ENCODE measurements at places on chromosomes 5 and 9. TPM values are rescaled to one million over a fixed set of nuclear protein-coding genes. Genes with fewer than 3 reads are reported as not detected.
A peak's percentile ranks its signal among the peaks of the same experiment; 100 is the strongest.

The PCDHA12 gene
- total RNA-seq: 0.68 TPM

The SLC4A9 gene
- not detected for total RNA-seq

The FANCG gene
- 19.1 TPM for total RNA-seq

The ZNF883 gene
- 0.95 TPM for total RNA-seq

The FAXDC2 gene
- total RNA-seq: 70.5 TPM

The WDR38 gene
- total RNA-seq: not detected

The ASPN gene
- 122 TPM for total RNA-seq

The FAF2 gene
- total RNA-seq: 23.0 TPM

The SLC45A2 gene
- not detected for total RNA-seq

The PCDHGB5 gene
- 20.8 TPM for total RNA-seq

DNA sequence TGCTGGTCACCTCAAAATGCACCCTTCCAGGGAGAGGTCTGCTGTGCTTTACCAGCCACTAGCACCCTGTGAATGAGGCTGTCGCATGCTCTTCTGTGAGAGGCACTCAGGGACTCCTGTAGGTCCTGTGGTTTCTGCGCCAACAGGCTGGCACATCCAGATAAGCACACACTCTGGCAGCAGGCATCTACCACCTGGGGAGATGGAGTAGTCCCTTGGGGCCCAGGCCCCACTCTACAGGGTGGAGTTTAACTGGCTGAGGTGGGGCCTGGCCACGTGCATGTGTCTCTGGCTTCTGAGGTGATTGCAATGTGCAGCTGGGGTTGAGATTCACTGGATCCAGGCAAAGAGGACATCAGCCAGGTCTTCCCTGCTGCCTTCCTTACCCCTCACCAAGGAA lies 32.3 kb downstream of the TMEM174 start:
- no peak for DNase-seq

GRCh38 chr5:139949710-139950109 lies 93.4 kb downstream of the NRG2 start:
- no peak for DNase-seq

DNA sequence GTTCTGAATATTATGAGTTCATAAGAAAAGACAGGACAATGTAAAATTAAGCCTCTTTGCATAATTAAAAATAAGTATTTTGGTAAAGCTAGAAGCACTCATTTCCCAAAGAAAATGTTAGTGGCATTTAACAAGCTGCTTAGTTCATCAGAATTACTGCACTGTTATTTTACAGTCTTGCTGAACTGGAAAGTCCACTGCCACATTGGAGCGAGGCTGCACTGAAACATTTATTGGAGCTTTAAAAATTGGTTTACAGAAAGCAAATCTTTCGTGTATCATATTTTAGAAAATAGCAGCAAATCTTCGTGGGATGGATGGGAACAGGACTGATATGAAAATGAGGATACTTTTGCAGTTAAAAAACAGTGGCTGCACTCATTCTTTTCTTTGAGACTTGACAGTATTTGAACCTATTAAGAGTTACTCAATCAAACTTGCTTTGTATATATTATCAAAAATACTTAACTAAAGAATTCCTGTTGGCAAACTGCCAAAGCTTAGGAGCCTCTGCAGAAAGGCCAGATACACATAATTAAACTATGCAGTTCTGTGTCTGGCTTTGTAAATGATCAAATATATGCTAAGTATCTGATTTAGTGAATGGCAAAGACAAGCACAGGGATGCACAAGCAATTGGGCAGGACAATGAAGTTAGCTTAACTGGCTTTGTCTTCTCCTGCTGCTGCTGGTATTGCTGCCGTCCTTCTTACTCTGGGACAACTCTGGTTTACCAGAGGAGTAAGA lies 16.5 kb upstream of the FBXL7 start:
- DNase-seq: no peak

DNA sequence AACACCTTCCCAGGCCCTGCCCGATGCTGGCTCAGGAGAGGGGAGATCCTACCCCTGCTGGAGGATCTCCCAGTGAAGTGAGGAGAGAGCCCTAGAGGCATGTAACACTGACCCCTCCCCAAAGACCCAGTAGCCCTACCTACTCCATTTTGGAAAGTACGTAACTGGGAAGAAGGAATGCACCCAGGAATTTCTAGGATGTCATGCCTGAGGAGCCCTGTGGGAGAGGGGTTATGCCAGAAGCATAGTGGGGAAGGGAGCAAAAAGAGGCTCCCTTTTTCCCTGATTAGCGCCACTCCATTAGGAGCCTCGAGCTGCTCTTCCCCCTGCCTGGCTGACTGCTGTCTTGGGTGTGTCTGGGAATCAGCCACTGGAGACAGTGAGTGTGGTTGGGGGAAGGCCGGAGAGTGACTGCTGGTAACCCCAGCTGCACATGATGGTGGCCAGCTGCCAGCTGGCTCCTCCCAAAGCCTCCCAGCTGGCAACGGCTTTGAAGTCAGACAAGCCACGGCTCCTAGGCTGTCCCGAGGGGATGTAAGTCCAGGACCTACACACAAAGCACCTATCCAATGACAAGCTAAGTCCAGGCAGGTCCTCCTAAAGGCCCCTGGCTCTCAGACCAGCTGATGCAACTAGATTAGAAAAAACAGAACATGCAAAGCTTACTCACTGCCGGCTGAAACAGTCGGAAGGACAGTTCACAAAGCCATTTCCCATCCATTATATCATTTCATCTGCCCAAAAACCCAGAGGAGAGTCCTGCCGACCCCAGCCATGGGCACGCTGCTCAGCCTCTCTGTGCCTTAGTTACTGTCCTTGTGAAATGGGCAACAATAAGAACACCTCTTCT lies 136.5 kb upstream of the ABCA1 start:
- peak; percentile 50 for DNase-seq

DNA sequence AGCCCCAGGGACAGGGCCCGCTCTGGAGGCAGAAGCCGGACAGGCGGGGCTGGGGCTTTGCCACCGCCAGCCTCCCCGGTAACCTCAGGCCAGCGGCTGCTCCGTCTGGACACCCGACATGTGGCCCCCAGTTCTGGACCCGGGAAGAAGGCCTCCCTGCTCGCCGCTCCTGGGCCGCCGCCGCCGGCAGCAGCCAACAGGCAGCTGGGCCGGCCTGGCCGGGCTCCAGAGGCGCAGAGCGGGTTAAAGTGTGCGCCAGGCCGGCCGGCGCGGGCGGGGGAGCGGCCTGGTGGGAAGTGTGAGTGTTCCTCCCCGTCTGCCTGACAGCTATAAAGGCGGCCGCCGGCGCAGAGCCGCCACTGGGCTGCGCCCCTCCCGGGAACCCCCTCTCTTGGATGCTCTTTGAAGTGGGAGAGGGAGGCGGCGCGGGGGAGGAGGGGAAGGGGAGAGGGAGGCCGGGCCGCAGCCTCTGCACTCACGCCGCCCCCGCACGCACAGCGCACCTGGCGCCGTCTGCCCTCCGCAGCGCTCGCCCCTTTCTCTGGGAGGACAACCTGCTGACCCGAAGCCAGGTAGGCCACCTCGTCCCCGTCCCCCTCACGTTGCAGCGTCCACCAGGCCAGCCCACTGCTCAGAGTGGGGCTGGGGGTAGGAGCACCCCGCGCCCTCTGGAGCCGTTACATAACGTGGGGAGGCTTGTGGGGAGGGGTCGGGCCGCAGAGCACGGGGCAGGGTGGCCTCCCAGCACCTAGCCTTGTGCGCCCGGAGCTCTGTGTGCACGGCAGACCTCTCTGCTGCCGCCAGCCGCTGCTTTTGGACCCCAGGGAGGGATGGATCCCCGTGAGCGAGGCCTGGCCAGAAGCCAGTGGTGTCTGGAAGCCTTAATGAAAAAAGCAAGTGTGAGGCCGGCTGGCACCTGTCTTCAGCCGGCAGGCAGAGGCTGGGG lies at the start of gene ADAMTSL2:
ADAMTSL2 (plus strand) TSS at position 359 of the 946 bp plus-strand sequence. CDS start 2,009 bp downstream, outside the sequence.
- no peak for DNase-seq

GRCh38 chr5:17817990-17818389 lies 183.7 kb downstream of the TAF11L14 start:
- no peak for DNase-seq

GRCh38 chr9:93125331-93125894 lies 8.6 kb downstream of the NINJ1 start:
- peak; percentile 1 for DNase-seq

GRCh38 chr9:107504585-107505455 lies 15.3 kb upstream of the KLF4 start:
- DNase-seq: no peak

DNA sequence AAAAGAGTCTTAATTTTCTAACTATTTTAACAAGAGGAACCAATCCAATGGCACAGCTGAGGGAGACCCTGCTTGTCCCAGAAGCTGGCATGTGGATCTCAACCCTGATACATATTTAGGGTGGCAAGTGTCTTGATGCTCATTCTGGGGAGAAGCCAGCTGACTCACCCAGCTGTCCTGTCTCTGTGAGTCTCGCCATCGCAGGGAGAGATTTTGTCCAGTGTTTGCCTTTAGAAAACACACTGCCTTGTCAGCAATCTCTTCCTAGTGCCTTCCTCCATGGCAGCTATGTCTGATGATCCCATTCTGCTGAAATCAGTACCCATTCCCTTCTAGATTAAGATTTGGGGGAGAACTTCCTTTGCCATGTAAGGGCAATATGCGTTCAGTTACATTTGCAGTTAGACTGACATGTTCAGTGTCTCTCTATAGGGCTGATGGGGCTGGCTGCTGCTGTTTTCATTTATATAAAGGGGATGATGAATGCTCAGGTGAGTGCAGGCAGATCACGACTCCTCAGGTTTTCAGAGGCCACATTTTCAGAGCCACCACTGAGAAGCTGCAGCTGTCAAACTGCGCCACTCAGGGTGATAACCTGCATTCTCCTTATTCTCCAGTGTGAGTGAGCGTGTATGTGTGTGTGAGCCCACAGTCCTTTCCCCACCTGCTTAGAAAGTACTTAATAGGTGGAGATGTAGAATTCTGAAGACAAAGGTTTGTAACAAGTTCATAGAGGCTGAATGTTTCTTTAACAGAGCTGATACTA lies 217.0 kb downstream of the GAS1 start:
- no peak for DNase-seq

GRCh38 chr5:153187503-153187902 lies 303.0 kb upstream of the GRIA1 start:
- no peak for DNase-seq

DNA sequence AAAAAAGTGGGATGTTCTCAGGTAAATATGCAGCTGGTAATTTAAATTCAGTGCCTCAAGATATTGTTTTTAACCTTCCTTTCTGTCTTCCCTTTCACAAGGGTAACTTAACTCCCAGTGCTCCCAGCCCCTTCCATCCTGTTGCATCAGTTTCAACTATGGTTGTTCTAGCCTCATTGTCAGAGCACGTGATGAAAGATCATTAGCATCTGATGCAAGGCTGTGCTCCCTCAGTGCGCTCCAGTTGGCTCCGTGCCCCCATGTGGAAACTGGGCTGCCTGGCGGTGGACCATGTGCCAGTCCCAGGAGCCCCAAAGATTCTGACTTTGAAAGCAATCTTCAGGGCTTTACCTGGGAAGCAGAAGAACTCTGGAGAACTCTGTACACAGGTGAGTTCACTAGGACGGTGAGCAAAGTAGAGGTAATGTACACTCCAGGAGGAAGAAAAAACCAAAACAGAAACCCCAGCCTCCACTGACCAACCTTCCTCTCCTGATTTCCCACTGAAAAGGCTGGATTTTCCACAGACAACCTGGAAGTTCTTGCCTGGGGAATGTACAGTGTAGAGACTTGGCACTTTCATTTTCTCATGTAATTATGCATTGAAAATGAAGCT lies 96.9 kb downstream of the SLC1A3 start:
- DNase-seq: no peak

DNA sequence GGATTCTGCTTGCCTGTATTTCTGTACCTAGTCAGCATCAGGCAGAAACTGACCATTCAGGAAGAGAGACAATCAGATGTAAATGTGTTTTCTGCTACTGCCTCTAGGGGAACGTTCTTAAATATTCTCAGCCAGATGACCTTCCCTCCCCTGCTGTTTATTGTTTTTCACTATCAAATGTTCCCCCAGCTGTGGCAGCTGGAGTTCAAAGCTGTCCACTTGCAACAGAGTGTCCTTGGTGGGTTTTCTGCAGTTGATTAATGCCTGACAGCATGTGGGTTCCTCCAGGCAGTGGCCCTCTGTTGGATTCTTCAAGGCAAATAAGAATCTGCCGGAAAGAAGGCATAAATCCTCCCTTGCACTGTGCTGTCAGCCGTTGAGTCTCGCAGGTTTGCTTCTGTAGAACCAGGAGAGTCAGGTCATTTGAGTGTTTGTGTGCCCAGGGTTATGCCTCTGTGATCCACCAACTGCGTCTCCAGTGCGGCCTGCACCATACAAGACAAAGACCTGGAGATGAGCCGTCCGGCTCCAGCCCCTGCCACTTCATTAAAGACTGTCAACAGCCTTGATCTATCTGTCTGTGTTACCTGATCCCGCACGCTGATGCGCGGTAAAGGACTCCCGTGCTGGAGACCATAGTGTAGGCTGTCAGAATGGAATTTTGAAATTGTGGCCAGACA lies 203.4 kb downstream of the GADD45G start:
- no peak for DNase-seq

GRCh38 chr5:143196601-143197259 lies 206.8 kb downstream of the NR3C1 start:
- no peak for DNase-seq

- DNase-seq: no peak
Measured at GRCh38 chr5:69279517-69279916, 44.8 kb downstream of the CDK7 start.

DNA sequence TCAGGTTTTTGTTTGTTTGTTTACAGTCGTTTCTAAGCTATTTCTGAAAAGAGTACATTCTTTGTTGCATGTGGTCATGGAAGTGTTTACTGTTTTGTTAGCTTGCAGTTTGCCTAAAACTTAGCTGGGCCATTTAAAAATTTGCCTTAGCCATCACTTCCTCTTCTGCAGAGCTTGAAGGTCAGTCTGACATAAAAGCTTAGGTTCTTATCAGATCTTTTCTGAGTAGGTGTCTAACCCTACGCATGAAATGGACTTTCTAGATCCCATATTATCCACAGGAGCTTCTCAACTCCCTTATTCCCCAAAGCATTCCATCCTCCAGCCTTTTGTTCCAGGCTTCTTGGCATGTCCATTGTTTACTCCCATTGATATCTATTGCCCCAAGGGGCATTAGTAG lies 90.3 kb downstream of the AP3B1 start:
- DNase-seq: no peak

DNA sequence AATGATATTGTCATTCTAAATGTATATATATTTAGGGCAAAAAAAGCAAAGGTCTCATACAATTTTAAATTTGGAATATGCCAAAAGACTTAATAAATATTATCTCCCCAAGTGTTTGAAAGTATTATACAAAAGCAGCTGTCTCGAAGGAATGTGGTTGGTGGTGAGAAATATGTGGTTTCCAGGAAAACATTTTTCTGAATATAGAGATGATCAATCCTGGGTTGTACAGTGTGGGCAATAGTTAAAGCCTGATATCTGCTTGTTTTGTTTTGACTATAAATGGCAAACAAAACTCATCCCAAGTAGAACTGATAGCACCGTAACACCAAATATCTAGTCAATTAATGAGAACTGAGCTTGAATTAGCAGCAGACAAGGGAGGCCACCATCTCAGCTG lies 391.8 kb upstream of the CD180 start:
- no peak for DNase-seq

GRCh38 chr5:135186662-135187522 lies 152.9 kb upstream of the PITX1 start:
- DNase-seq: no peak

- DNase-seq: no peak
Measured at GRCh38 chr5:181047921-181048320, 7.9 kb downstream of the BTNL9 start.

Data from thoracic aorta (tissue), 2 donors.